ENCODE measurements at places on chromosomes 4 and X.

GRCh38 chr4:138835832-138836533 is 179.6 kb upstream of the NOCT start:
- DNase-seq = no peak

DNA sequence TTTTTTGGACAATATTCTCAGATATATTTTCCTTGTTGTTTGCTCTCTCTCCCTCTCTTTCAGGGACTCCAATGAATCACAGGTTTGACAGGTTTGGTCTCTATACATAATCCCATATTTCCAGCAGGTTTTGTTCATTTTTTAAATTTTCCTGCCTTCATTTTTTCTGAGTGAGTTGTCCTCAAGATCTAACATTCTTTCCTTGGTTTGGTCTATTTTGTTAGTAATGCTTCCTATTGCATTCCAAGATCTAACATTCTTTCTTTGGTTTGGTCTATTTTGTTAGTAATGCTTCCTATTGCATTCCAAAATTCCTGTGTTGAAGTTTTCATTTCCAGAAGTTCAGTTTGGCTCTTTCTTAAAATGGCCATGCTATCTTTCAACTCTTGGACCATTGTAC is 45.3 kb upstream of the ZMAT1 start:
- no peak for DNase-seq

DNA sequence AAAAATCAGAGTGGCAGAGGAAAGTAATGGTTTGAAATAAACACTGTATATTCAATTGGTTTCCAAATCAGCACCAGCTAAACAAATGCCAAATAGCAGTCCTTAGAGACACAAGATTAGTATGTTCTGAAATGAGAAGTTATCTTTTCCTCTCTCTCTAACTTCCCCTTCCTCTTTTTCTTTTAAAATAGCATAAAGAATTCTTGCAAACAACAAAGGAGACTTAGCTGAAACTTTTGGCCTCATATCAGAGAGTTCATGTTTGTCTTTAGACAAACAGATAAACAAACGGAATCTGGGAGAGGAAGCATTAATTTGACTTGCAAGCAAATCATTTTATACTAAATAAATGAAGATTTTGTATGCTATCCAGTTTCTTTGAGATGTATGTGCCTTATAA is 399.0 kb downstream of the GBA3 start:
- no peak for DNase-seq

- DNase-seq = no peak
Measured at GRCh38 chr4:108155373-108155772, 13.4 kb downstream of the LEF1 start.

All from mesothelial cell of epicardium (in vitro differentiated cells).